Neural progenitor cell (in vitro differentiated cells): ENCODE measurements at places on chromosomes 5 and 9. TPM values are rescaled to one million over a fixed set of nuclear protein-coding genes. Genes with fewer than 3 reads are reported as not detected.

- no peak for DNase-seq
Measured at GRCh38 chr9:118558891-118559290, 810.3 kb downstream of the BRINP1 start.

GRCh38 chr5:109805472-109805871, 115.7 kb downstream of the MAN2A1 start:
- peak; percentile 26 for DNase-seq

Gene BHMT
- total RNA-seq = 0.45 and 1.1 TPM in 2 replicates

Gene RALGPS1
- 21.3 and 30.7 TPM in 2 replicates for total RNA-seq
